Stimulated activated CD8-positive, alpha-beta memory T cell treated with anti-CD3 and anti-CD28 coated beads, Interleukin-7, amount 100 ng/mL, for 1 hour (primary cell): ENCODE measurements at places on chromosomes 5 and 9.

DNA sequence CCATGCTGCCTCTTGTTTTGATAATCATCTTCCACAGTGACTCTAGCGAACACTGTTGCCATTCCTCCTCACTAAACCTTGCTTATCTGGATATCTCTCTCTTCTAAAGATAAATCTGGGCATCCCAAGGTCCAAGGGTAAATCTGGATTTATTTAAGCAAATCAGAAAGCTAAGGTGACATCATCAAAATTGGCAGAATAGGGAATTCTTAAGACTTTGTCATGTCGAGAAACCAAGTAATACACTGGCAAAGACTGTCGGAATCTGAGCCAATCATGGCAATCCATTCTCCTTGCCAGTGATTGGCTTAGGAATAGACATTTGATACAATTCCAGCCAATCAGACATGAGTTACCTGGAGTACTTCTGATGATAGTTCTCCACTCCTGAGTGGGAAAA lies 362.7 kb upstream of the PTGER4 start:
- DNase-seq = no peak

- DNase-seq = no peak
Measured at GRCh38 chr5:141050622-141051520, at the start of gene PCDHB1. TSS of gene PCDHB1 (plus strand) at chr5:141051374. CDS start at chr5:141051471, 97 bp downstream.

- DNase-seq = no peak
Measured at GRCh38 chr9:13690595-13690994, 411.1 kb upstream of the MPDZ start.

DNA sequence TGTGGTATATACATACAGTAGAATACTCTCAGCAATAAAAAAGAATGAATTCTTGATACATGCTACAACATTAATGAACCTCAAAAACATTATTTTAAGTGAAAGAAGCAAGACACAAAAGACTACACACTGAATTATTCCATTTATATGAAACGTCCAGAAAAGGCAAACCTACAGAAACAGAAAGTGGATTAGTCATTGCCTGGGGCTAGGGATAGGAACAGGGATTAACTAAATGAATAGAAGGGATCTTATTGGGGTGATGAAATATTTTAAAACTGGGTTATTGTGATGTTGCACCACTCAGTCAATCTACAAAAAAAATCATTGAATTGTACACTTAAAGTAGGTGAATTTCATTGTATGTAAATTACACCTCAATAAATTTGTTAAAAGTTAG lies 326.7 kb downstream of the PIK3R1 start:
- DNase-seq = no peak

- no peak for DNase-seq
Measured at GRCh38 chr9:92737216-92737606, 27.4 kb downstream of the BICD2 start.

- no peak for DNase-seq
Measured at GRCh38 chr5:149831492-149831891, 101.4 kb downstream of the PPARGC1B start.

DNA sequence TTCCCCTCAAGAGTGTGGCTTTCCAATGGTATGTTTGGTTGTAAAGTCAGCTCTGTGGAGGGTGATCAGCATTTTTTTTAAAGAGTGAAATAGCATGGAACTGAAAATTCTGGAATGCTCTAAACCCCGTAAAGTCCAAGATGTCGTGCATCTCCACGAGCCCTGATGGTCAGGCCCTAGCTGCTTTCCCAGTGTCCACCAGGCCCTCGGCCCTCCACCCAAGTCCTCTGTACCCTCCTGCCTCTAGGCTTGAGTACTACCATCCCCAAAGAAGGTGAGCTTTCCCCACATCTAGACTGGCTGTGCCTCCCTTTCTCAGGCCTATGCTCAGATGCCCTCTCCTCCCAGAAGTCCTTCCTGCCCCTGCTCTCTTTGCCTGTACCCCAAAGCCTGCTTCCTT lies 280.3 kb downstream of the GADD45G start:
- no peak for DNase-seq
